ENCODE measurements at places on chromosomes 3 and 15.

GRCh38 chr15:45338417-45338816 lies 39.9 kb downstream of the GATM start:
- DNase-seq = peak; percentile 39

GRCh38 chr3:45538641-45538986 lies 55.9 kb upstream of the LIMD1 start:
- DNase-seq = no peak

- peak; percentile 28 for DNase-seq
Measured at GRCh38 chr3:42032693-42033349, 58.3 kb upstream of the TRAK1 start.

GRCh38 chr3:168951884-168952283 lies 711.6 kb downstream of the MECOM start:
- DNase-seq = no peak

GRCh38 chr3:87175732-87176131 lies 51.4 kb upstream of the CHMP2B start:
- DNase-seq = no peak

DNA sequence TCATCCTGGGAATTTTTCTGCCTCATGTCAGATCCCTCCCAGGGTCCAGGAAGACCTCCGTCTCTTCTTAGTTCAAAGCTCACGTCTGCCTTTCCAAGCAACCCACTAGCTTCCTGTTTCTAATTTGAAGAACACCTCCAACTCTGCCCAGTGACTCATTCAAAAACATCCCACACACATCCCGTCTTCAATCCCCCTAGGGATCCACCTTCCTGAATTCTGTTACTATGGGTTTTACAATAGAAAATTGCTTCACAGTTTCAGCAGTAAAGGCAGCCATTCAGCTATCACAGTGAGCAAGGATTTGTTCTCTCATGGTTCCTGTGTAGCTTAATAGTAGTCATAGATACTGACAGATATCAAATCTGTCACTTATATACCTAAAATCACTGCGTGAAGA lies 308.3 kb upstream of the CCDC54 start:
- DNase-seq = no peak

- DNase-seq = no peak
Measured at GRCh38 chr3:27114684-27115083, 254.5 kb downstream of the NEK10 start.

- DNase-seq = peak; percentile 12
Measured at GRCh38 chr3:47130557-47130956, 33.4 kb downstream of the SETD2 start.

GRCh38 chr3:132650153-132650552 lies 9.5 kb downstream of the ACAD11 start:
- DNase-seq = no peak

DNA sequence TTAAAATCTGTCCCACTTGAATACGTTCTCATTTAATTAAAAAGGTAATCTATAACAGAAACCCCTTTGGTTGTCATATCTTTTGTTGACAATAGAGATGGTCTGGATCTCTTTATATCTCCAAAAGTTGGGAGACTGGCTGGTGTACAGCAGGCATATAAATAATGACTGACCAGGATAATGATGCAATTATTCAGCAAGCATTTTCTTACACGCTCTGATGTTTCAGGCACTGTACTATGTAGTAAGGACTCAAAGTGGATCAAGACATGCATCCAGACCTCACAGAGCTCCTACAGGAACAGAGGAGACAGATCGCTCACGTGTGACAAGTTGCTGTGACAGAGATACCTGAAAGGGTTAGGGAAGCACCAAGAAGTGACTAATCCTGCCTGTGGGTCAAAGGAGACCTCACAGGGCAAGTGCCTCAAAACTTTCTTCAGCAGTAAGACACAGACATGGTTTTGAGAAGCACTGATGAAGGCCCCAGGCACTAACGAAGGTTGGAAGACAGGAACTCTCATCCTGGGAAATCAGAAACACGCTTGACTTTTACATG lies 25.7 kb downstream of the VPS39 start:
- peak; percentile 4 for DNase-seq

GRCh38 chr3:194556086-194557056 lies 69.6 kb upstream of the ATP13A3 start:
- peak; percentile 22 for DNase-seq

GRCh38 chr3:38002291-38002876 lies 11.8 kb downstream of the VILL start:
- DNase-seq = no peak

GRCh38 chr3:180188512-180189309 lies 152.0 kb upstream of the PEX5L start:
- DNase-seq = no peak

DNA sequence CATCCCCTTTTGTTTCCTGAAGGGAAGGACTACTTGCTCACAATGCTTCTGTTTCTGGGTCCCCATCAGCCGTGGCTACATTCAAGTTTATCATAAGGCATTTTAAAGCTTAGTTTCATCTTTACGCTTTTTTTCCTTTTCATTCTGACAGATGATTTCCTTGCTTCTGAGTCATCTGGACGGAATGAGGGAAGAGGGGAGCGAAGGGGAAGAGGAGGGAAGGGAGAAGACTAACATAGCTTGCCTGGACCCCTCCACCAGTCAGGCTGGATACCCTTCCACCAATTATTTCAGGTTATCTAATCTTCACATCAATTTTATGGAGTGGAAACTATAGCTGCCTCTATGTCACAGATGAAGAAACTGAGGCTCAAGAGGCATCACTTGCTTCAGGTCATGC lies 27.6 kb downstream of the FAM3D start:
- DNase-seq = no peak

Measured in OCI-M1 (cell line).